Putamen (tissue), 1 donor: ENCODE measurements at places on chromosomes 2 and 18.
A peak's percentile ranks its signal among the peaks of the same experiment; 100 is the strongest.

DNA sequence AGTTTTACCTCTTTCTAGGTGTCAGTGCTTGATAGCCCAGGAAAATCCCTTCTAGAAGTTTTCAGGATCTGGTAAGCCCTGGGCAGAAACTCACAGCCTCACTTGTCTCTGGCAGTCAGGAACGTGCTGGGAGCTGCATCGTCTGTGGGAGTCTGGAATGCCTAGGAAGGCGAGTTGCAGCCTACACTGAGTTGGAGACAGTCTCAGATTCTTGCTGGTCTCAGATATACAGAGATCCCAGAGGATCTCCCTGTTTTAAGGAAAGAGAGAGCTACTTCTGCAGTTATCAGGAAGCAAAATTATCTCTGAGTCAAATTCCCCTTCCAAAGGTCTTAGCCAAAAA, 104.4 kb upstream of the CDC42EP3 start:
- DNase-seq = no peak

GRCh38 chr18:49032189-49032584, 81.4 kb upstream of the SMAD7 start:
- no peak for DNase-seq

- no peak for DNase-seq
Measured at GRCh38 chr18:79373736-79374135, 22.0 kb upstream of the NFATC1 start.

GRCh38 chr2:171475979-171476378, 42.0 kb downstream of the DCAF17 start:
- no peak for DNase-seq

DNA sequence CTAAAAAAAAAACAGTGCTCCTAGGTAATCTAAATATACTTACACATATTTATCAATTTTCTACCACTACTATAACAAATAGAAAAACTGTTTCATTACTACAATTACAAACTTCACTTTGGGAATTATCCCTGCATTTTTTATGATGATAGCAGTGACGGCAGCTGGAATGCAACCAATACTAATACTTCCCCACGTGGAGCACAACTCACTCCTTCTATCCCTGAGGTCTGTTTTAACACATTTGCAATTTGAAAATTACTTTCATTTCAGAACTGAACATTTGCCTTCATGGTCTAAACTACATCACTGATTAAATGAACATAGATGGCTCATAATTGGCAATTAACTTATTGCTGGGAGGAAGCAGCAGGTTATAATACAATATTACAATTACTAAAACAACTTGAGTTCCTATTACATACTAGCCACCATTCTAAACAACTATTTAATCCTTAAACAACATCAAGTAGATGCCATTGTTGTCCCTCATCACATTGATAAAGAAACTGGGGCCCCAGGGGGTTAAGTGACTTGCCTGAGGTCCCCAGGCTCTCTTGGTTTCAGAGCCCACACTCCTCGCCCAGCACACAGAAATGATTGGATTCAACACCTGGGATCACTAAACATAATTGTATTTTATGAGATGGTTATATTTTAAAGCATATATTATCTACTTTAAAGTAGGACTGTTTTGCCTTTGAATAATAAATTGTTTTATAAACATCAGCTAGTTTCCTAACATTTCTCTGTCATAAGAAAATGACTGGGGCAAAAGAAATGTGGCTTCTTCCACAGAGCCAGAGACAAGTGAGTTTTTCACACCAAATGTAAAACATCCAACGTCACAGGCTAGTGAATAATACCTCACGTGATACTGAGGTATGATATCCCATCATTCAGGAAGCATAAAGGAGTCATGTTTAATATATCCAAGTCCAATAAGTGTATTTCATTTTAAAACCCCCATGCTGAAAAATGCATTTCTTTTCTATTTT, 6.2 kb downstream of the COLEC12 start:
- no peak for DNase-seq

DNA sequence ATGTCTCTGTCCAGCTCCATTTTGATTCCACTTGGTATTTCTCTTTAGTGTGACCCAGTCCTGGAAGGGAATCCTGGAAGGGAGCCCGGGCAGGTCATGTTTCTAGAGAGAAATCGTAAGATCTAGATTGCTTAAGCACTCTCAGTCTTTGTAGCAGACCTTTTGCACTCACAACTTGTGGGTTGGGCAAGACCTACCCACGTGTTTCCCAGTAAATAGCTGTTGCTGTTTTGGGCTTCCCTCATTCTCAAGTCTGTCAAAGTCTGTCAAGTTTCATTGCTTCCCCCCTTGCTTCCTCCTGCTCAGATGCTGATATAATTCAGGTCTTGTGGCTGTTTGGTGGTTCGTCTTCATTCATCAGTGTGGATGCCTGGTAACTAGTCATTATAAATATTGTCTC, 17.4 kb upstream of the NEMP2 start:
- DNase-seq = no peak

DNA sequence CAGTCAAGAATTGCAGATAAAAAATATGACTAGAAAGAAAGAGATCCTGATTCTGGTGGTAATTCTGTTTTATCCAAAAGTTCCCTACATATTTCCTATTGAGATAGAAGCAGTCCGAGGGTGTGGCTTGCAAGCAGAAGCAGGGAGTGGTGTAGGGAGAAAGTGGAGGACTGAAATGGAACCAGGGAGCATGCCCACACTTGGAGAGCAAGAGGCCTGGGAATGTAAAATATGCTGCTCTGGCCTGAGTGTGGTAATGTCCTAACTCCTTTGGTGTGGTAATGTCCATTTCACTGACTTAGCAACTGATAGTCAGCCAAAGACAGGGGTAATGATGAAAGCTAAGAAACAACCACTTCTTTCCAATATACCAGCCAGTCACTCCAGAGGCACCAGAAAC, 30.1 kb upstream of the FMNL2 start:
- no peak for DNase-seq

- DNase-seq = no peak
Measured at GRCh38 chr2:240300840-240301239, 134.6 kb upstream of the GPC1 start.

GRCh38 chr2:84559838-84560237, 43.5 kb downstream of the DNAH6 start:
- no peak for DNase-seq

DNA sequence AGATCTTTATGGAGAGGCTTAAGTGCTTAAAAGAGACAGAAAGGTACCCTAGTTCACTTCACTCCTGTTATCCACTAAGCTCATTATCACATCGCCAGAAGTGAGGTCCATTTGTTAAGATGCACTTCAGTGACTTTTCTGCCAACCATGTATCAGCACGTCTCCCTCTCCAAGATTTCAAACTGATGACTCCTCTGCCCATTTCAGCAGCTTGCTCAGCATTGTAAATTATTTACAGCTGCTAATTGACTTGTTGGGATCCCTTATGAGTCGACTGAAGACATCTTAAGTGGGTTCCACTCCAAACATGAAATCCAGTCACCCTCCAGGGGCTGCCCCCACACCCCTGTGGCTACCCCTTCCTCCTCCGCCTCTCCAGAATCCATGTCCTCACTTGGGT, 37.3 kb downstream of the DIPK1C start:
- no peak for DNase-seq

- DNase-seq = peak; percentile 61
Measured at GRCh38 chr2:95345563-95346230, 48.5 kb downstream of the KCNIP3 start.

DNA sequence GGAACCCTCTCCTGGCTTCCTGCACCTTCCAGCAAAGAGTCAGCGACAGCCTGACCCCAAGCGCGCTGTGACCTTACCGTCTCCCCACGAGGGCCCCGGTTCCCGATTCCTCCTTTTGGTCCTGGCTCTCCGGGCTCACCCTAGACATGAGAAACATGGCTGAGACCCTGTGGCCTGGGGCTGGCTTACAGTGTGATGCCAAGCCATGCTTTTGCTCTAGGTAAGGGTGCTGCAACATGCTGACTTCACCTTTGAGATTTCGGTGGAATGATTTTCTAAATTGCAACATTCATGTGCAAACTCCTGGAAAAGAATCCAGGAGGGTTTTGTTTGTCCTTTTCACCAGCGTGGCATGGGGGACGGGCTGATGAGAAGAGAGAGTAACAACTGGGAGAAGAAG, 63.9 kb downstream of the COL6A3 start:
- DNase-seq = no peak

DNA sequence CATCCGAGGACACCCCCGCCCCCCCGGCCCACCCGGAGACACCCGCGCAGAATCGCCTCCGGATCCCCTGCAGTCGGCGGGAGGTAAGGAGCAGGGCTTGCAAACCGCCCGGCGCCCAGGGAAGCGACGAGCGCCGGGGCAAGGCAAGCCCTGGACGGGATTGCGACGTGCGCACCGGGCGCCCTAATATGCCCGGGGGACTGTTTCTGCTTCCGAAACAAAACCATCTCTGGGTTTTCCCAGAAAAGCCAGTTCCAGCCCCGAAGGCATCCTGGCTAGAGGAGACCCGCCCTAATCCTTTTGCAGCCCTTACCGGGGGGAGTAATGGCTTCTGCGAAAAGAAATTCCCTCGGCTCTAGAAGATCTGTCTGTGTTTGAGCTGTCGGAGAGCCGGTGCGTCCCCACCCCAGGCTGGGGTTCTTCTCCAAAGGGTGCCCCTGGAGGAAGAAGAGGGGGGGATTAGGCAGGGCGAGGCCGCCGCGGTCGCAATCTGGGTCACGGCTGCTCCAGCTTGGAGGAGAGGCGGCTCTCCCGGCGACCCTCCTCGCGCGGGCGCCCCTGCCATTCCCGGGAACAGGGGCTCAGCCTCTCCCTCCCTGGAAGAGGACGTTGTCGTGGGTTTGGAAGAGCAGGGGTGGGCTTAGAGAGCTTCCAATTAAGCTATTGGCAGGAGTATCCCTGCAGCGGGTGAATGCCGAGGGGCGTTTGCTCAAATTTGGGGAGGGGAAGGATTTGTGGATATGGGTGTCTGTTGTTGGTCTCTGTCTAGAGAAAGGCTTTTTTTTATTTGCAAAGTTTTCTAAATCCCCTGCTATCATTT, 521 bp downstream of the MYCN start:
- DNase-seq = peak; percentile 7

DNA sequence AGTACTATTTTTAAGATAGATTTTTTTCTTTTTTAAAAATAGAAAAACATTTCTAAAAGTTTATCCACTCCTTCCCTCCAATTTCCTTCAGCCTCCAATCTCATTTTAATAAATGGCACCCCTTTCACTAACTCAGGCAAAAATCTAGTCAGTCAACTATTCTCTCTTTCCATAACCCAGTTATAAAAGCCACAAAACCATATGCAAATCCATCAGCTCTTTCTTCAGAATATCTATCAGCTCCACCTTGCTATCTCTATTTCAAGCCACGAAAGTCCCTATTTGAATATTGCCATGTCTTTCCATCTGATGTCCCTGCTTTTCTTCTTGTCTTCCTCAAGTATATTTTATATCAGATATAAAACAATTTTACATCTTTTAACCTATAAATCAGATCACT, 397.1 kb downstream of the ERBB4 start:
- DNase-seq = no peak

- no peak for DNase-seq
Measured at GRCh38 chr2:128313091-128313836, 5.4 kb downstream of the HS6ST1 start.

- no peak for DNase-seq
Measured at GRCh38 chr18:8730080-8730827, 24.9 kb downstream of the MTCL1 start.

DNA sequence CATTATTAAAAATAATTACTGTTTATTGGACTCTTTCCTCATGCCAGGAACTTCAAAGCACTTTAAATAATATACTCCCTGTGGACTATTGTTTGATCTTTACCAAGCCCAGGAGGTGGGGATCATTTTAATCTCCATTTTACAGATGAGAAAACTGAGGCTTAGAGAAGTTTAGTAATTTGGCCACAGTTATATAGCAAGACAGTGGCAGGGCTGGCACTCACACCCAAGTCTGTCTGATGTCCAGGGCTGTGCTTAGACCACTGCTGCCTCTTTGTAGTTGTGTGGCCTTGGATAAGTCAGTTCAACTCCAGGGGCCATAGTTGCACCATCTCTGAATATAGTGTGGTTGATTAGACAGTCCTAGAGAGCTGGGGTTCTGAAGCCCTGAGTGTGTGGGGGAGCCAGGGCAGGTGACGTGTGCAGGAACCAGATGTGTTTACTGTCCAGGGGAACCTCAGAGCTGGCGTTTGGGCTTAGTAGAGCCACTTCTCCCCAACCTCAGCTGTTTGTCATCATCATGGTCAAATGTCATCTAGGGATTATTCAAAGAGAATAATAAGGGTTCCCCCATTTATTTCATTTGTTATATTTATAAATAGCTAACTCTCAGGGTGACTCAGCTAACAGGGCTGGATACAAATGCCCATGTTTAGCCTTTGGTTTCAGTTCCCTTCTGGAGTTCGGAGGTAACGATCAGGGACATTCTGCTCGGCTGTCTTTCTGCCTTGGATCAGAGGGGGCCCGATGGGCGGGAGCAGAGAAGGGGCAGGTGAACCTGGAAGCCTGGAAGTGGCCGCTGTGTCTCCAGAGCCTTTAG, 68.0 kb downstream of the BOLA3 start:
- DNase-seq = no peak

GRCh38 chr2:98564541-98565132, 43.7 kb downstream of the COA5 start:
- no peak for DNase-seq

- no peak for DNase-seq
Measured at GRCh38 chr2:124186801-124187200, 161.7 kb downstream of the CNTNAP5 start.

GRCh38 chr2:212158081-212158480, 380.5 kb downstream of the ERBB4 start:
- DNase-seq = no peak

DNA sequence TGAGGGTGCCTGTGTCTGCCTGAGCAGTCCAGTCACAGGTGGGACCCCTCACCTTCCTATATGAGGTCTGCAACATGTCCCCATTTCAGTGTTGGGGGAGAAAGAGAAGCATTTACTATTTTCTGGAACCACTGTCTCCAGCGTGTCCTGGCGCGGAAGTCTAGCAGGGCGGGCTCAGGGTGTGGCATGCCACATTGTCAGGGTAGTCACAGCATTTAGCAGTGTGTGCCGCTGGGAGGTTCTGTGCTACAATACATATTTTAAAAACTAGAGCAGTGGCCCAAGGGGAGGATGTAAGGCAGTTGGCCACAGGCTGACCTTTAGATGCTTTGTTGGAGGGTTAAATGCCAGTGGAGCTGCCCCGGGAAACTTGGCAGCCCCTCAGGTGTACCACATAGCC, 12.5 kb downstream of the UBE2F start:
- DNase-seq = no peak

DNA sequence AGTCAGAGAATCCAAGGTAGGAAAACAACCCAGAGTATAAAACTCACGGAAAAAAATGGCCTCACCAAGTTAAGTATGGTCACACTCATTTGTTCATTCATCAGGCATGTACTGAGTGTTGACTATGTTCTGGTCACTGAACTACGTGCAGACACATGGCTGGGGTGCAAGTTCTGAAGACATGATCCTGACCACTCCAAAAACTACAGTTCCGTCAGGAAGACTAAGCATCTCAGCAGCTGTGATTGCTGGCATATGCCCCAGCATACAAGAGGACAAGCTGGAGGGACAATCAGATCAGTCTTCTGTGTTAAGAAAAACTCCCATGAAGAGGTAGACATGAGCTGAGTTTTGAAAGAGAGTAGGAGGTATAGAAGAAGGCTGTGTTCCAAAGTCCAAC, 72.8 kb downstream of the TCF4 start:
- no peak for DNase-seq

GRCh38 chr2:130749641-130750040, 5.7 kb upstream of the AMER3 start:
- no peak for DNase-seq
